ENCODE measurements at places on chromosomes 7 and 10.

- DNase-seq = no peak
Measured at GRCh38 chr7:111259991-111260390, 169.1 kb downstream of the LRRN3 start.

- DNase-seq = no peak
Measured at GRCh38 chr7:69115788-69116187, 482.5 kb upstream of the AUTS2 start.

DNA sequence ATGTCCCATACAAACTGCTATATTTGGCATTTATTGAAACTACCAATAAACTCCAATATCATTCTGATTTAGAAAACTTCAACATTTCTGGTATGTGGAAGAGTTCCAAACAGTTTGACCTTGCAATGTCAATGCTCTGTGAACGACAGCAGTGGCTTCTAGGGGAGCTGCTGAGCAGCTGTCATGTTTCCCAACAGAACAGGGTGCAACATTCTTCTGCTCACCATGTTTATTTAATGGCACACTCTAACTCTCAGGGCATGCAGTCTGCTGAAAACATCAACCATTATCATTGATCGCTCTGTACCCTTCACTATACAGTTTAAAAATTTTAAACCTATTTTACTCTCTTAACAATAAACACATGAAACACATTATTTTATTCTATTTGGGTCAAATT is 25.9 kb downstream of the LMOD2 start:
- no peak for DNase-seq

- DNase-seq = no peak
Measured at GRCh38 chr7:138903186-138903820, 77.9 kb downstream of the KIAA1549 start.

DNA sequence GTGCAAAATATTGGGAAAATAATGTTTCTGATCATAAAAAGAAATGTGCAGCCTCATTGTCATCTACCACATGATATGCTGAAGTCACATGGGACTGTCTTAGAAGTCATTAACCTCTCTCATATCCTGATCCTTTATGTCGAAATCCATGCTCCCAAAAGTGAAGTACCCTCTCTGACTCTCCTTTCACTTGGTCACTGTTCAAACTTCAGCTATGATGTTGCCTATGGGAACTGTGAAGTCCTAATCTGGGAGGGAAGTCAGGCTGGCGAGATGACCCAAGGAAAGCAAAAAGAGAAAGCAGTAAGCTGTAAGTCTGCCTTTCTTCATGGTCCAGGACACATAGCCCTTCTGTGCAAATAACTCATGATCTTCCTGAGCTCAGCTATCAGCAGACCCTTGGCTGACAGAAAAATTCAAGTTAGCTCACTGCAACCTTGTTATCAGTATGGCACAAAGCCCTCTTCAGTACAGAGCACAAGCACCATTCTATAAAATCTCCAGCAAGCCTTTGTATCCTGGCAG is 29.5 kb downstream of the WASL start:
- no peak for DNase-seq

- DNase-seq = no peak
Measured at GRCh38 chr10:130430852-130431704, 294.9 kb downstream of the GLRX3 start.

DNA sequence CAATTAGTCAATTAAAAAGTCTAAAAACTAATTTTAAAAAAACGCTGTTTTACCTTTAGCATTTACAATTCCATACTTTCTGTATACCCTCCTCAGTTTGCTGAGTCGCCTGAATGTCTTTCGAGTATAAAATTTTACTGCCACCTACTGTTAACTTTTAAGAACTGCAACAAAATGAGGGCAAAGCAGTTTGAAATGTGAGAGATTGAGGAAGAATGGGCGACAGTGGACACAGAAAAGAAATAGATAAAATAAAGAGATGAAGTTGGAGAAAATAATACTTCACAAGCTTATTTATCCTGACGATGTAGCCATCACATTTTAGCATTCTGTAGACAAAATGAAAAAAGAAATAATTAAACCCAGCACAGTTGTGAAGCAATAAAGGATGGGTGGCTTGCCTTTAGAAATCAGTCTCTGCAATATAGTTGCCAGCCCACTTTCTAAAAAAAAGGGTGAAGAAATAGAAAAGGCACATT is 110.8 kb upstream of the PTN start:
- peak; percentile 20 for DNase-seq

- no peak for DNase-seq
Measured at GRCh38 chr7:46099076-46099475, 178.0 kb upstream of the IGFBP3 start.

- no peak for DNase-seq
Measured at GRCh38 chr7:113154117-113154516, 35.8 kb upstream of the SMIM30 start.

DNA sequence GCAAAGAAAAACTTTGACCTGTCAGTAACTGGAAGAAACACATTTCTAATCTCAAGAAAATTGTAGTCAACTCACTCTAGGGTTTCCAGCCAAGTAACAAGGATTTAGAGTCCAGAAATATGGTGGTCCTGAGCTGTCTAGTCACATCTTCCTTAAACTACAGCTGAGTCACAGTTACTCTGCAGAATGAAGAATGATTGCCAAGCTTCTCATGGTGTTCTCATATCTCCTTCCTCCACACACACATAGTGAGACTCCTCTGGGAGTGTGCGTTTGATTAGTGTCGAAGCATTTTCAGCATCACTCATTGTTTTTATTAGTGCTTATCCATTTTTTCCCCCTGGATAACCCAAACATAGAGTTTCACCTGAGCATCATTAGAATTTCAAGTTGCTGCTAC is 93.1 kb upstream of the CXCL12 start:
- no peak for DNase-seq

- peak; percentile 75 for DNase-seq
Measured at GRCh38 chr10:93006435-93007039, 54.1 kb upstream of the CYP26C1 start.

GRCh38 chr10:14971867-14972448 is 12.8 kb downstream of the MEIG1 start:
- no peak for DNase-seq

GRCh38 chr10:3542185-3542611 is 242.8 kb downstream of the KLF6 start:
- no peak for DNase-seq

DNA sequence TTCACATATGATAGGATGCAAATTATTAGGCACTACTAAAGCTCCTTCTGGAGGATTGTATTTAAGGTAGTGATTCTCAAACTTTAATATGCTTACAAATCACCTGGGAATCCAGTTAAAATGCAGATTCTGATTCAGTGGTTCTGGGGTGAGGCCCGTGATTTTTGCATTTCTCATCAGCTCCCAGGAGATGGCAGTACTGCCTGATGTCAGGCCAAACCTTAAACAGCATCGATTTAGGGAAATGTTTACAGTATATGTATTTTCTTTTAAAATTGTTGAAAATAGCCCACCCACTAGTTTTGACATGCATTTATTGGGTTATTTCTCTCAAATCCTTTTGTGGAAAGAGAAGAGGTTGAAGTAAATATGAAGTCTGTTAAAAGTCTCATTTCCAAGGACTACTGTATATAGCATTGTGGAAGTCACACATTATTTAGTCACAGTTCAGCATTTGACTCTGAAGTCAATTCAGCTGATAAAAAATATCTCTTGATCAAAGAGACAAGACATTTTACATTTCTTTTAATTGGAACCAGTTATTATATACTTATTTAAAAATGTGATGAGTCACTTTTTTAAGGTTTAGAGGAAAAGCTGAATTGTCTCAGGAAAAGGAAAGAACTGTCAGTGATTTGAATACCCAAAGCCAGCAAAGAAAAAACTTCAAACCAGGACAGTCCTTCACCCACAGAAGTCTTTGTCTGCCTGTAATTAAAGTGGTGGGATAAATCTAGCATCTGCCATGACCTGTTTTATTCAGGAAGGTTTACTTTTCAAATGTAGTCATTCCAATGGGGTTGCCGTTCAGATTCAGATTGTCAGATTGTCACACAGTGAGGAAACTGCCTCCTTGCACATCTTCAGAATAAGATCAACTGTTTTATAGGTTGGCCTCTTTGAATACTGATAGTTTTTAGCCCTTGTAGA is 21.1 kb upstream of the HBP1 start:
- DNase-seq = peak; percentile 65

DNA sequence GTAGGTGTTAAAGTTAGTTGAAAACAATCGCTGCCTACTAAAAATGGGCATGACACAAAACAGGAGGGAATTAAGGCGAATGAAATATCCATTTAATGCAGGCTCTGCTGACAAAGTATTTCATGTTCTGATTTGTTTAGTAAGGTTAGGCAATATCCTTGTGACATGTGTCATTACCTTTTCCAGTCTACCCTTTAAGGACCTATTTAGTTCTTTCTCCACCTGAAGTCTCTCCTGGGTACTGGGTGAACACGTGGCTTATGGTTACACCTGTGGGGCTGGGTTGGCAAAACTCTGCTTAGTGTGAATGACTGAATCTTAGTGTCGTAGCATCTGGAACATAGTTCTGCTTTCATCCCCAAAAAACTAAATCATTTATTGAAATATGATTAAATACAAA is 313.5 kb downstream of the CCDC3 start:
- no peak for DNase-seq

- DNase-seq = no peak
Measured at GRCh38 chr10:82150123-82150900, 275.3 kb downstream of the NRG3 start.

DNA sequence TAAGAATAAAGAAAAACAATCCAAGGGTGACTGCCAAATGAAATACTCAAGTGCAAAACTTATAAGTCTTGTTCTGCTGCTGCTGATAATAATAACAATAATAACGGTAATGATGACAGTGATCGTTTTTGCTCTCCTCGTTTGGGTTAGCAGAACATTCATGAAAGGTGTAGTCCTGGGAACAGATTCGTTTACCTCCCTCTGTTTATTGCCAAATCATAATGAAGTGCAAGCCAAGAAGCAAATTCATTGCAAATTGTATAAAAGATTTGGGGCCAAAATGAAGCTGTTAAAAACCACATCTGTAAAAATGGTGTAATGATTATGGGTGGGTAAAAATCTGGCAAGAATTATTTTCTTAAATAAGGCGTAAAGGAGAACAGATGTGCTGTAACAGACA is 587.2 kb upstream of the MKI67 start:
- DNase-seq = no peak

DNA sequence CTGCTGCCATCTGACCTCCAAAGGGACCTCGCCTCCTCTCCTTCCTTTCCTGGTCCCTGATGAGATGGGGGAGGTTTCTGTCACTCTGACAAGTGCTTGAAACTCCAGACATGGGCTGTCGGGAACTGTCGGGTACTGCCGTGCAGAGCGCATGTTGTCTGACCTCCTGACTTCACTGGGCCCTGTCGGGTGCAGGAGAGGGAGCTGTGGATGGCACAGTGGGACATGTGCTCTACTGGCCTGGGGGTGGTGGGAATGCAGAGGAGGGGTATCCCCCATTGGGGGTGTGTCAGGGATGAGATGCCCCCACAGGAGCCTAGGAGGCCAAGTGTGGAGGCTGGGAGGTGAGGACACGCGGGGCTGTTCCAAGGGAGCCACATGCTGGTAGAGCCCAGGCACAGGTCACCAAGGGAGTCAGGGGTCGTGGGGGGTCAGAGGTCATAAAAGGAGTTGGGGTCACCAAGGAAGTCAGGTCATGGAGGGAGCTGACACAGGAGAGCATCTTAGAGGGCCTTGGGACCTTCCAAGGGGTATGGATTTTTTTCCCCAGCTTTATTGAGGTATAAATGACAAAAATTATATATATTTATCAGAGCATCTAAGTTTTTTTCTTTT is 30.9 kb downstream of the TMEM120A start:
- DNase-seq = no peak

DNA sequence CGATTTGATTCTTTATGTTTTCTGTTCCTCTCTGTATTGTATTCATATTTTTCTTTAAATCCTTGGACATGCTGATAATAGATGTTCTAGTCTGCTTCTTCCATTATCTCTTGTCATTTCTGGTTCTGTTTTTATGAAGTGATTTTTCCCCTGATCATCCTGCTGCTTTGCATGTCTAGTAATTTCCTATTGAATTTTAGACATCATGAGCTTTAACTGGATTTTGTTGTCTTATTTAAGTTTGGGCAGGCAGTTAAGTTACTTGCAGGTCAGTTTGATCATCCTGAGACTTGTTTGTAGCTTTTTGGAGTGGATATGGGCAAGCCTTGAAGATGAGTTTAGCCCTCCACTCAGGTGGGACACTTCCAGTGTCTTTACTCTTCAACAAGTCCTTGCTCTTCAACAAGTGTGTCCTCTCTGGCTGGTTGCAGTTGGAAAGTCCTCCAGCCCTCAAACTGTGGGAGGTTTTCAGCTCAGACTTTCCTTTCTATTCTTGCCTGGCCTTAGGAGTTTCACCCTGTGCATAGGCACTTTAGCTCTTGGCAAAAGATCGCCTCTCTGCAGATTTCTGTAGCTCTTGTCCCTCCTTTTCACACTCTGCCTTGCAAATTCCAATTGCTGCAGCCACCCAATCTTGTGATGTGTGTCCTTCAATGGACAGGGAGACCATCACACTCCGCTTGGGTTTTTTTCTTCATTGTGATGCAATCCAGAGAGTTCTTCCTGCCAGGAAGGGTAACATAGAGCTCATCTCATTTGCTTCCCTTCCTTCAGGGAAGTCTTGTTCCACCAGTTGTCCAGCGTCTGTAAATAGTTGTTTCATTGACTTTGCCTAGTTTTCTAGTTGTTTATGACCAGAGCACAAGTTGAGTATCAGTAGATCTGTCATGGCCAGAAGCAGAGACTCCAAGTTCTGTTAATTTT is 197.2 kb upstream of the SH2B2 start:
- DNase-seq = no peak

DNA sequence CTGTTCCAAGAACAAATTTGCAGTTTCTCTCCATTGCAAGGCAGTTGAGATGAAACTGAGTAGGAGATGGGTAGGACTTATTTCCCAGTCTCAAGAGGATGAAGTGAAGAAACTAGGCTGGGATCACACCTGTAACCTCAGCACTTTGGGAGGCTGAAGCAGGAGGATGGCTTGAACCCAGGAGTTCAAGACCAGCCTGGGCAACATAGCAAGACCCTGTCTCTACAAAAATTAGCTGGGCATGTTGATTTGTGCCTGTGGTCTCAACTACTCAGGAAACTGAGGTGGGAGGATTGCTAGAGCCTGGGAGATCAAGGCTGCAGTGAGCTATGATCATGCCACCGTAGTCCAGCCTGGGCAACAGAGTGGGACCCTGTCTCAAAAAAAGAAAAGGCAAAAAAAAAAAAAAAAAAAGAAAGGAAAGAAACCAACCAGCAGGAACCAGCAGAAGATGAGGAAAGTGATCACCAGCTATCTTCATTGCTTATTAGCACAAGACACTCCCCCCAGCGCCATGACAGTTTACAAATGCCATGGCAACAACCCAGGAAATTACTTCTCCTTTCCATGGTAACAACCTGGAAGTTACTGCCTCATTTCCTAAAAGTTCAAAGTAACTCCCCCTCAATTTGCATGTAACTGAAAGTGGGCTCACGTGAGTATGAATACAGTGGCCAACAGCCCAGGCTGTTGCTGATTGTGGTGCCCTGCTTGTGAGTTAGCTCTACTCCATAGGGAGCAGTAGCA is 18.3 kb upstream of the ST8SIA6 start:
- no peak for DNase-seq

DNA sequence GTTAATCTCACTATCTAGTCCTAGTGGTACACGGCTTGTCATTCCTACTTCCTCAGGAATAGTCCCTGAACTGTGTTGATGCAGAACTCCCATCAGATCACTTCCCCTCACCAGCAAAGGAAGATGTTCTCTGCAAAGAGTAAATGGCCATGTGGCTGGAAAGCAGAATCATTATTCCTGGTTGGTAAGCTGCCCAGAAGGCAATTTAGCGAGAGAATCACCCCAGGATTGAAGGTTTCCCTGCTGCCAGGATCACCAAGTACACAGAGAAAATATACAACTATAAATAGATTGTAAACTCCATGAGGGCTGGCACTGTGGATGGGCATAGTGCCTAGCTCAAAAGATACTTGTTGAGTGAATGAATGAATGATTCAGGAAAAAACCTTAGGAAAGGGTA is 115.0 kb downstream of the GFRA1 start:
- no peak for DNase-seq

Measured in hematopoietic multipotent progenitor cell treated with erythropoietin and hydrocortisone succinate and interleukin-3 and kit ligand, for 15 days (in vitro differentiated cells).